Activated naive CD8-positive, alpha-beta T cell treated with anti-CD3 and anti-CD28 coated beads for 36 hours (primary cell): ENCODE measurements at places on chromosomes 6 and 20. TPM values are rescaled to one million over a fixed set of nuclear protein-coding genes. Genes with fewer than 3 reads are reported as not detected.

The PTCHD4 gene
- not detected for total RNA-seq

The TINAG gene
- not detected for total RNA-seq

The GUCA1A gene
- total RNA-seq, result 0.14 TPM

The GTSF1L gene
- total RNA-seq, result not detected

The SPATA2 gene
- 11.6 TPM for total RNA-seq

The OR2H1 gene
- not detected for total RNA-seq

The BPIFB2 gene
- not detected for total RNA-seq

The LHFPL5 gene
- not detected for total RNA-seq

The SIRPD gene
- not detected for total RNA-seq

The FOXS1 gene
- total RNA-seq, result not detected

The FABP7 gene
- not detected for total RNA-seq

The LINC00237 gene
- total RNA-seq, result not detected

The MTO1 gene
- 51.2 TPM for total RNA-seq

The SMPDL3A gene
- total RNA-seq, result not detected

The BLCAP gene
- 30.9 TPM for total RNA-seq
